ENCODE measurements at places on chromosomes 16 and 17. TPM values are rescaled to one million over a fixed set of nuclear protein-coding genes. Genes with fewer than 3 reads are reported as not detected.

The SULT1A3 gene
- total RNA-seq = 2.2 TPM

DNA sequence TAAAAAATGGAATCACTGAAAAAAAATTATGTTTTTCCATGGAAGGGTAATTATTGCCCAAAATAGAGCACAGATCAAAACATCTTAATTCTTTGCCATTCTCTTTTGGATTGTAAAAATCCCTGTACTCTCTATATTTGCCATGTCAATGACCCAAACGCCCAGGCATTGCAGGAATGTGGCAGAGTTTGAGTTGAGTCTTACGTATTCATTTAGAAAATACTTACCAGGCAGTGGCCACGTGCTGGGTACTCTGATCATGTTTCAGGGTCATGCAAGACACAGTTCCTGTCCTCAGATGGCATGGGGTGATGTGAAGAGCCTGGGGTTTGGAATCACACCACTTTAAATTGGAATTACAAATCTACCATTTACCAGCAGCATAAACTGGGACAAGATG, 267.7 kb downstream of the ABCC12 start:
- no peak for DNase-seq

The TADA2A gene
- 12.5 TPM for total RNA-seq

DNA sequence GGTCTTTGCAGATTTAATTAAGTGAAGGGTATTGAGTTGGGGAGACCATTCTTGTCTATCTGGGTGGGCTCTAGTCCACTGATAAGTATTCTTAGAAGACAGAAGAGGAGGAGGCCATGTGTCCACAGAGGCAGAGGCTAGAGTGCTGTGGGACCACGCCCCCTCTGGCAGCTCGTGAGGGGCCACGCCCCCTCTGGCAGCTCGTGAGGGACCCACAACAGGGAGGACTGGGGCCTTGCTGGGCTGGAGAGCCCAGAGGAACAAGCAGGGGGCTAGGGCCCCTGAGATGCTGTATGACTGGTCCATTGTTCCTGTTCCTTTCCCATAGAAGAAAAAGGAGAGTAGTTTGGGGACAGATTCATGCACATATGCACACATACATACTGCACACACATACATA, 106.8 kb downstream of the METRNL start:
- DNase-seq = no peak

DNA sequence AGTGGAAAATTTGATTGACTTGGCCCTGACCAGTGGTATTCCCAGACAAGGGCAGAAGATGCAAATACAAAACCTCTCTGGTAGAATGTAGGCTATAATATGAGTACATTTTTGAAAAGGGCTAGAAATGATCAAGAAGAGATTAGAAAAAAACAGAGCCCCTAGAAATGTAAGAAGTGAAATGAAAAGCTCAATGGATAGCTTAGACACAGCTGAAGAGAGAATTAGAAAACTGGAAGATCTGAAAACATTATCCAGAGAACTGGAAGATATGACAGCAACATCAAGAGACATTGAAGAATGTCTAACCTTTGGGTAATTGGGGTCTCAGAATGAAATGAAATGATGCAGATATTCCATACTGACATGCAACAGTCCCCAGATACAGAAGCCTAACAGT, 105.2 kb upstream of the ZNF750 start:
- no peak for DNase-seq

The SEZ6L2 gene
- total RNA-seq = 0.17 TPM

- no peak for DNase-seq
These were observed 22.6 kb upstream of the ITGA3 start for GRCh38 chr17:50033316-50033715.

- DNase-seq = peak; percentile 87
These were observed at the start of gene ZFP3 for GRCh38 chr17:5078106-5079028. TSS of gene ZFP3 (plus strand) at chr17:5078467. CDS start at chr17:5091505, 13,038 bp downstream.

- DNase-seq = no peak
These were observed 40.3 kb downstream of the ARHGAP17 start for GRCh38 chr16:24974859-24975258.

DNA sequence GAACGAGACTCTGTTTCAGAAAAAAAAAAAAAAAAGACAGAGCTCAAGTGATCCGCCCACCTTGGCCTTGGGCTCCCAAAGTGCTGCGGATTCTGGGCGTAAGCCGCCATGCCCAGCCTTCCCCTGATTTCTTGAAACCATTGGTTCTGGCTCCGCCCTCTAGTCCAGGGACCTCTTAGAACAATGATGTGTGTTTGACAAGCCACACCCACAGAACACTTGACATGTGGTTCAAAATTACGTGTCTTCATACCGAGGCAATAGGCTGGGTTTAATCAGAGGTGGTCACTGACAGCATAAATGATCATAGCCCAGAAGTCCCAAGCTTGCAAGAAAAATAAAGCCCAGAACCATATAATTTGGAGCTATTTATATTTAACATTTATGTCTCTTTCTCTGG, 23.0 kb downstream of the KNOP1 start:
- no peak for DNase-seq

DNA sequence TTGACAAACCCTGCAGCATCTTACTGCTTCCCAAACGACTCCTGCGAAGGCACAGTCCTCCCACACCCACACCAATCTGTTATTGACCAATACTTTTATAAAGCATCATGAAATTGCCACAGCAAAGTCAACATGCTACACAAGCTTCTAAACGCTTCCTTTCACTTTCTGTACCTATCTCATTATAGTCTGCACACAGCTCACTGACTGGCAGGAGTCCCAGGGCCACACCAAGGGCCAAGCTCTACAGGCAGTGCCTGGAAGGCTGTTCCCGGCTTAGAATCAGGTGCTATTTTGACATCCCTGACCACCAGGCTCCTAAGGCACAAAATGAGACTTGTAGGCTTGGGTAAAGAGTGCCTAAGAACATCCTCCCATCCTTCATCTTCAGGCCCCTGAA, 39.5 kb downstream of the USP7 start:
- peak; percentile 48 for DNase-seq

- DNase-seq = no peak
These were observed 21.4 kb upstream of the NKD1 start for GRCh38 chr16:50526796-50527195.

GRCh38 chr16:14958970-14959369, 15.9 kb upstream of the PDXDC1 start:
- no peak for DNase-seq

- no peak for DNase-seq
These were observed 63.5 kb downstream of the MYH13 start for GRCh38 chr17:10309003-10309974.

DNA sequence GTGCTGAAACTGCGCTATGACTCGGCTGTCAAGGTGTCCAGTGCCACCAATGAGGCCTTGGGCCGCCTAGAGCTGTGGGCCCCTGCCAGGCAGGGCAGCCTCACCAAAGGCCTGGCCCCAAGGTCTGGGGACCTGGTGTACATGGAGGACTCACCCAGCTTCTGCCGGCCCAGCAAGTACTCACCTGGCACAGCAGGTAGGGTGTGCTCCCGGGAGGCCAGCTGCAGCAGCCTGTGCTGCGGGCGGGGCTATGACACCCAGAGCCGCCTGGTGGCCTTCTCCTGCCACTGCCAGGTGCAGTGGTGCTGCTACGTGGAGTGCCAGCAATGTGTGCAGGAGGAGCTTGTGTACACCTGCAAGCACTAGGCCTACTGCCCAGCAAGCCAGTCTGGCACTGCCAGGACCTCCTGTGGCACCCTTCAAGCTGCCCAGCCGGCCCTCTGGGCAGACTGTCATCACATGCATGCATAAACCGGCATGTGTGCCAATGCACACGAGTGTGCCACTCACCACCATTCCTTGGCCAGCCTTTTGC, 25.0 kb downstream of the WNT9B start:
- DNase-seq = no peak

DNA sequence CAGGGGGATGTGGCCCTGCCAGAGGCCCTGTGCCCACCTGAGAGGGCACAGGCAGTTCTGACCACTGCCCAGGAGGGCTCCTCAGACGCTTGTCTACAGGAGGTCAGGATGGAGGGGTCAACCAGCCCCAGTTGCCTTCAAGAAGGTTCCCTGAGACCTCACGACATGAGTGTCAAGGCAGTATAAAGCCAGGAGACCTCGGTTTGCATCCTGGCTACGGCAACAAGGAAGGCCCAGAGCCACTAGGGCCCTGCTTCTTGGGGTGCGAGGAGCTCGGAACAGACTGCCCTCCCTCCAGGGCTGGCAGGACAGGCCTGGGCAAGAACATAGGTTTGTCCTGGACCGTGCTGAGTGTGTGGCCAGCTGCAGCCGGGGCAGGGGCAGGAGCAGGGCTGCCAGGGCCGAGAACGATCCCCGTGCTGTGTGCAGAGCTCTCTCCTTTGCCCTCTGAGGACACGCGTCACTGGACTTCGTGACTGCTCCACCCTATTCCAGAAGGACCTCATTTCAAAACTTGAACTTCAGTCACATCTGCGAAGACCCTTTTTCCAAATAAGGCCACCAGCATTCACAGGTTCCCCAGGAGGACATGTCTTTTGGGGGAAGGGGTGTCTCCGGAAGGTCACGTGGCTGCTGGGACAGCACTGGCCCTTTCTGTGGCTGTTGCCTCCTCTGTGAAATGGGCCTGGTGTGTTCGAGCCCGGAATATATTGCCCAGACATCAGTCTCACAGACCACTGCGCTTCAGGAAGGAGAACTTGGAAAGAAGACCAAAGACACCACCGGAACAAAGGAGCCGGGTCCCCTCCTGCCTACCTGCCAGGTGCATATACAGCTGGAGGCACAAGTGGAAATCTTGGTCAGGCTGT, 27.7 kb downstream of the SLC7A5 start:
- no peak for DNase-seq

- peak; percentile 36 for DNase-seq
These were observed 15.9 kb downstream of the CASKIN2 start for GRCh38 chr17:75499313-75500022.

The RRN3 gene
- total RNA-seq = 27.4 TPM

- DNase-seq = no peak
These were observed 10.6 kb upstream of the PKMYT1 start for GRCh38 chr16:2990891-2991290.

The USP43 gene
- total RNA-seq = not detected

- peak; percentile 91 for DNase-seq
These were observed 36.6 kb downstream of the ARHGAP23 start for GRCh38 chr17:38464723-38465390.

Measured in heart right ventricle (tissue), 16 donors.